H9 (cell line): ENCODE measurements at places on chromosomes 1 and 21. TPM values are rescaled to one million over a fixed set of nuclear protein-coding genes. Genes with fewer than 3 reads are reported as not detected.

Gene AGBL4
- total RNA-seq, result not detected in 2 replicates

Gene ACKR1
- total RNA-seq, result 0.26 and 0.39 TPM in 2 replicates

Gene CRYBG2
- total RNA-seq, result 11.8 and 12.8 TPM in 2 replicates

Gene PGLYRP3
- total RNA-seq, result not detected in 2 replicates

Gene STX12
- 9.9 and 10.6 TPM in 2 replicates for total RNA-seq

DNA sequence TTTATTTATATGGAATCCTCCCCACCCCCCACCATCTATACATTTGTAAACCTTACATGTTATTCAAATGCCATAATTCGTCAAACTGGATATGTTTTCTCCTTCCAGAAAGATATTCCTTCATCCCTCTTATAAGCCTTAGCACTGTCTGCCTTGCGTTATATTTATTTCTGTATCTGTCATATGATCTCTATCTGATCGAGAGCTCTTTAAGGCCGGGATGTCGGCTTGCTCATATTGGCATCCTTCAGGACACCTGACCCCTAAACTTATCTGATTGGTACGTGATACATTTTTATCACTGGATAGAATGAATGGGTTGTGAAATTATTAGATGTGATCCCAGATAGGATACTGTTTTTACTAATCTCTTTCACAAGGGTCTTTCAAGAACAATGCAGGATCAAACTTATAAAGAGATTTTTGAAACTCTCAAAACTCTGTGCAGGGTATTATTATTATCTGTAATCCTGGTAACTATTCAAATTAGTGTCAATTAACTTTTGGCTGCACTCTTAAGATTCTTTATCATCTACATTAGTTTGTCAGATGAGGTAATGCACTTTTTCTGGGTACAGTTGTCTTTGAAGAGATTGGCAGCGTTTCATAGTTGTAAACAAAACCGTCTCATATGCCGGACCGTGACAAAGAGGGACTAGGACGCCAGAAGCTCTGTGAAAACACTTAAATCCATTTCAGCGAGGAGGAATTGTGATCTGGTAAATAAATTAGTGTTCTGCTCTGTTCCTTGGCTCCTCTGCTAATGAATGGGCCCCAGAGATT, 152.0 kb downstream of the KIF26B start:
- DNase-seq, result no peak
- peaks cover 7% of the 10 kb centered on the region for H3K4me1 ChIP-seq
- no peak overlapping the region for H3K4me3 ChIP-seq
- H3K27ac ChIP-seq, result no peak overlapping the region
- H3K27me3 ChIP-seq, result no peaks in the 10 kb centered on the region

GRCh38 chr1:234331507-234331906, 41.7 kb upstream of the COA6 start:
- no peak overlapping the region for H3K27ac ChIP-seq
- H3K27me3 ChIP-seq, result no peaks in the 10 kb centered on the region
- H3K36me3 ChIP-seq, result peaks cover 2% of the 10 kb centered on the region; the same call in 1 of the 2 replicates
- no peaks in the 10 kb centered on the region for H3K4me1 ChIP-seq
- DNase-seq, result no peak
- H3K4me3 ChIP-seq, result no peak overlapping the region

DNA sequence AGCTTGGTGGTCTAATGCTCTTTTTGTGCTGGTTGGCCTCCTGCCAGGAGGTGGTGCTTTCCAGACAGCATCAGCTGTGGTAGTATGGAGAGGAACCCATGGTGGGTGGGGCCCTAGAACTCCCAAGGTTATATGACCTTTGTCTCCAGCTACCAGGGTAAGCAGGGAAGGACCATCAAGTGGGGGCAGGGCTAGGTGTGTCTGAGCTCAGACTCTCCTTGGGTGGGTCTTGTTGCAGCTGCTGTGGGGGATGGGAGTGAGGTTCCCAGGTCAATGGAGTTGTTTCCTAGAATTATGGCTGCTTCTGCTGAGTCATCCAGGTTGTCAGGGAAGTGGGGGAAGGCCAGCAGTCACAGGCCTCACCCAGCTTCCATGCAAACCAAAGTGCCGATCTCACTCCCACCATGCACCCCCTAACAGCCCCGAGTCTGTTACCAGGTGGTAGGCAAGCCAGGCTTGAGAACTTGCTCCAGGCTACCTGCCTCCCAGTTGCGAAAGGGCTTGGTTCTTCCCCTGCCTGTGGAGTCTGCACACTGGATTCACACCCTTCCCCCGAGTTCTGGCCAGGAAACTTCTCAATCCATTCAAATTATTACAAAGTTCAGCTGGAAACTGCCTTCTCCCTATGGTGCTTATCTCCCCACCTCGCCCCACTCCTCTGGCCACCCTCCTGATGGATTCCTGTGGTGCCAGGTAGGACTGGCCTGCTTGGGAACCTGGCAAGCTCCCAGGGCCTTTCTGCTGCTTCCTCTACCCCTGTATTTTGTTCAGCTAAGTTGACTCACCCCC, 37.8 kb downstream of the DRAM2 start:
- H3K27me3 ChIP-seq, result no peaks in the 10 kb centered on the region
- H3K4me1 ChIP-seq, result no peaks in the 10 kb centered on the region
- no peak overlapping the region for H3K27ac ChIP-seq
- DNase-seq, result no peak
- H3K36me3 ChIP-seq, result peaks cover 45% of the 10 kb centered on the region

Gene TFF3
- total RNA-seq, result 1.5 TPM in 2 replicates

Gene DCDC2B
- not detected in 2 replicates for total RNA-seq

- H3K4me3 ChIP-seq, result no peak overlapping the region
- DNase-seq, result no peak
- no peak overlapping the region for H3K27ac ChIP-seq
- no peaks in the 10 kb centered on the region for H3K27me3 ChIP-seq
- peaks cover 3% of the 10 kb centered on the region; the same call in 1 of the 2 replicates for H3K4me1 ChIP-seq
- no peaks in the 10 kb centered on the region for H3K36me3 ChIP-seq
Measured at GRCh38 chr1:206769304-206769731, 1.3 kb upstream of the IL19 start.

GRCh38 chr21:27047283-27047657, 80.4 kb upstream of the ADAMTS5 start:
- H3K4me3 ChIP-seq, result no peak overlapping the region
- DNase-seq, result no peak
- no peaks in the 10 kb centered on the region for H3K27me3 ChIP-seq
- H3K36me3 ChIP-seq, result no peaks in the 10 kb centered on the region; the same call in 1 of the 2 replicates

Gene APCS
- total RNA-seq, result not detected in 2 replicates

Gene TSNAX
- 39.8 and 39.9 TPM in 2 replicates for total RNA-seq
